ENCODE measurements at places on chromosomes 12 and 14.

- peak; percentile 48 for DNase-seq
Measured at GRCh38 chr14:70886421-70887206, 20.6 kb upstream of the PCNX1 start.

GRCh38 chr12:108333898-108334699 lies 5.0 kb downstream of the CMKLR1 start:
- DNase-seq = no peak

GRCh38 chr12:98371419-98371818 lies 144.0 kb upstream of the TMPO start:
- DNase-seq = no peak

GRCh38 chr14:101826351-101826750 lies 64.8 kb downstream of the PPP2R5C start:
- DNase-seq = no peak

DNA sequence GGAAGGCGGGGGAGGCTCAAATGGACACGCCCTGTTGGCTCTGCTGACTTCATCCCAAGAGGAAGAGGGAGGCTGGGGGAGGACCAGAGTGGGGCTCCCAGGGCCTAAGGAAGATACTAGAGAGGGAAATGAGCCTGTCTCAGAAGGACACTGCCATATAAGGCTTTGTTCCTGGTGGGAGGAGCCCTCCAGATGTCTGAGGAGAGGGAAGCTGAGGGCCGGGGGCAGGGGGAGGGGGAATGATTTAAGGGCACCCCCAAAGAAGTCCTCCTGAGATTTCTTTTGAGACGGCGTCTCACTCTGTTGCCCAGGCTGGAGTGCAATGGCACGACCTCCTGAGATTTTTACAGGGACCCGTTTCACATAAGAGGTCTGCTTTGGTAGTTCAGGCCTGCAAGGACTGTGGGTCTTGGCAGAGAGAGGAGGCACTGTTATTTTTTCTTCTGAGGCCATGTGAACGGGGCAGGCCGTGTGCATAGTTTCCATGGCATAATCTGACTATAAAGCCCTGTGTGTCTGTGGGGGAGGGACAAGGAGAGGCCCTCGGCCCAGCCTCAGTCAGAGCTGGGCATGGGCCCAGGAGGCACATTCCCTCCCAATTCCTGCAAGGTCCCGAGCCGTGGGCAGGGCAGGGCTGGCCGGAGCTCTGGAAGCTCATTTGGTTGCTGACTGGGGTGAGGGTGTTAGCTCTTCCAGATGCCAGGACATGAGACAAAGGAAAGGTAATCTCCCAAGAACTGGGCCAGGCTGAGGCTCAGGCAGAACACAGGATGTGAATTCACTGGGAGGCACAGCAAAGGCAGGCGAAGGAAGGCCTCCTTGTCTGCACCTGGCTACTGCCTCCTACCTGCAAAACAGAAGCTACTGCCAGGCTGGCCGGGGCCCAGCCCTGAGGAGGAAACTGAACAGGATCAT lies 22.2 kb upstream of the PLEKHG3 start:
- DNase-seq = no peak

- no peak for DNase-seq
Measured at GRCh38 chr12:47111392-47111778, 31.6 kb upstream of the AMIGO2 start.

GRCh38 chr12:121390856-121391255 lies 9.1 kb upstream of the RNF34 start:
- DNase-seq = no peak

GRCh38 chr14:105525326-105525725 lies 1.1 kb upstream of the TMEM121 start:
- no peak for DNase-seq

GRCh38 chr14:99596772-99597171 lies 7.2 kb downstream of the CCDC85C start:
- no peak for DNase-seq

GRCh38 chr12:124608450-124608870 lies 41.0 kb upstream of the NCOR2 start:
- DNase-seq = no peak

- DNase-seq = no peak
Measured at GRCh38 chr12:2173971-2174370, 121.2 kb downstream of the CACNA1C start.

DNA sequence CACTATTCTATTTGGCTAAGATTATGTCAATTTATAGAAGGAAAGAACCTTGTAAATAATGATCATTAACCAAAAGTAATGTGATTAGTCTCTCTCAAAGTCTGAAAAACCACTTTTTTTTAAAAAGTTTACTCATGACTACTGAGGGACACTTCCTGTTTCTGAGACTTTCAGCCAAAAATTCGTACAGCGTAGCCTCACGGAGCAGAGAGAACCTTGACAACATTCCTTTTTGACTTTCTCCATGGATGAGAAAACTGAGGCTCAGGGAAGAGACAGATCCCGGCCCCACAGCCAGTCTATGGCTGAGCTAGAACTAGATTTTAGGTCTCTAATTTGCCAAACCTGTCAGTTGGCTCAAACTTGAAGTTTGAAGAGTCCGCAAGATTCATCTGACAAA lies 68.2 kb downstream of the DAD1 start:
- no peak for DNase-seq

DNA sequence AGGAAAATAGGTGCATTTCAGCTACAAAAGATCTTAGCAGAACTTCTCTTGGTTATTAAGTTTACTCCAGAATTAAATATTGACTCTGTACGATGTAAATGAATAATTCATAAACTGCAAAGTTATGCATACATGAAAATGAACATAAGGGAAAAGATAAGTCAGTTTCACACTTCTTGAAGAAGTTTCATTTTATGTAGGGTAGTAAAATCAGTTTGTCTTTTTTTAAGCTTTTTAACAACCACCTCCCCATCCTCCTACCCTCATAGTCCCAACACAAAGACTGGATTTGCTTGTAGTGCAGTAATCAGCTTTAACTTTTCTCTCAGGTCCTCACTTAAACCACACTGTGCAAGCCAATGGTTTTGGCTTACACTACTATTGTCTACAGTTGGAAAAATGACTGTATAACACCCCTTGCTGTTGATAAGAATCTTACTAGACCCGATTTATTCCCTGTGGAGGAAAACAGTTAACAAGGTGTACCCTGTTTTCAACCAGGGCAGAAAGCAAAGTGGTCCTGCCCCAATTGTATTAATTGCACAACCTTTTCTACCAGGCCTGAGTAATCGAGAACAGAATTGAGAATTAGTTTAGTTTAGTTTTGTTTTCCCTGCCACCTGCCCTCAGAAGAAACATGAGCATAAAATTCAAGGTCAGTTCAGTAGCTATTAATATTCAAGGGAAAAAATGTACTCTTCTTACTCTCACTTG lies 44.1 kb downstream of the NIN start:
- DNase-seq = no peak

GRCh38 chr12:67758119-67758518 lies 109.6 kb downstream of the DYRK2 start:
- no peak for DNase-seq

- no peak for DNase-seq
Measured at GRCh38 chr14:85542623-85543022, 12.7 kb downstream of the FLRT2 start.

DNA sequence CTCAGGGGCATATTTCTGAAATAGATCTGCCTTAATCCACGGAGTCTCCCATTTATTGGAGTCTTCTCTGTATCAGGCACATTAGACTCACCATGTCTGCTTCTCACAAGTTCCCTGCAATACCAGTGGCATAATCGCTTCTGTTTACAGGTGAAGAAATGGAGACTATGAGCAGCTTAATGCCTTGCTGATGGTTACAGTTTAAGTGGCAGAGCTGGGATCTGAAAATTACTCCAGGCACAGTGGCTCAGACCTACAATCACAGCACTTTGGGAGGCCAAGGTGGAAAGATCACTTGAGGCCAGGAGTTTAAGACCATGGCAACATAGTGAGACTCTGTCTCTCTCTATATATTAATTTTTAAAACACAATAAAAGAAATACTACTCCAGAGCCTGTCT lies 7.3 kb upstream of the RIC8B start:
- no peak for DNase-seq

GRCh38 chr12:9856894-9857293 lies 12.3 kb downstream of the CLEC2B start:
- no peak for DNase-seq

GRCh38 chr12:119649202-119649808 lies 18.6 kb upstream of the PRKAB1 start:
- no peak for DNase-seq

- DNase-seq = no peak
Measured at GRCh38 chr14:59213368-59214315, 25.2 kb downstream of the DAAM1 start.

GRCh38 chr12:3145033-3145432 lies 67.9 kb downstream of the TSPAN9 start:
- no peak for DNase-seq

GRCh38 chr12:13472690-13473089 lies 276.2 kb downstream of the EMP1 start:
- DNase-seq = no peak

GRCh38 chr12:121590476-121591143 lies 9.8 kb upstream of the KDM2B start:
- DNase-seq = peak; percentile 48

- no peak for DNase-seq
Measured at GRCh38 chr12:10179776-10180181, 947 bp downstream of the TMEM52B start.

GRCh38 chr12:27018037-27018436 lies 3.9 kb upstream of the TM7SF3 start:
- DNase-seq = no peak

- DNase-seq = peak; percentile 70
Measured at GRCh38 chr14:65411656-65412031, 886 bp upstream of the FUT8 start.

DNA sequence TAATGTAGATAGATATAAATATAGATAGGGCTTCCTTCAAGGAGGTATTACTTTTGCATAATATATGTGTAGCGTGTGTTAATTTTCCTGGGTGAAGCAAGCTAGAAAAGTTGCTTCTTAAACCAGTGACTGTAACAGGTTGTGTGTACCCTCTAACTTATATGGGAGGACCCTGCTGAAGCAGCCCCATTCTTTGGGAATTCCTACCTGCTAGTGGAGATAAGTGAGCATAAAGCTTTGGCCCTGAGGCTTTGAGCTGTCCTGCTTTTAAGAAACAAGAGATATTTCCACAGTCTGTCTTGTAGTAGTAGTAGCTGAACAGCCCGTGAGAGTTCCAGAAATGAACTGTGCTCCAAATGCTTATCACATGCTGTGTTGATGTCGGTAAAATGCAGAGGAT lies 8.6 kb downstream of the RMST start:
- DNase-seq = no peak

GRCh38 chr12:52189376-52190174 lies 2.2 kb downstream of the KRT80 start:
- DNase-seq = no peak

DNA sequence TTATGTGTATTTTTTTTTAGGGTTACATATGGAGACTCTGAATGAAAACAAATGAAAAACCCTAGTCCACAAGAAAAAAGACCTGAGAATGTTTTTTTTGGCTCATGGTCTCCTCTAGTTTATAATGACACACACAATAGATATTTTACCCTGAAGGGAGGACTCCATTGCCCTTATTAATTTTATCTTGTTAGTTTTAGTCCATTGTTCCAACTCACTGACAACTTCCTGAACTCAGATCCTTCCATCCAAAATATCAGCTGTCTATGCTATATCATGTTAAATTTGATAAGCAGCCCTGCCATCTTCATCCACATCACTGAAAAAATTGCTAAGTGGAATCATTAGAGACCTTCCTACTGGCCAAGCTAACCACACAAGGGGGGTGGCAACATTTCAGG lies 232.1 kb downstream of the MON2 start:
- no peak for DNase-seq

- DNase-seq = no peak
Measured at GRCh38 chr12:30902596-30902995, 24.0 kb upstream of the TSPAN11 start.

DNA sequence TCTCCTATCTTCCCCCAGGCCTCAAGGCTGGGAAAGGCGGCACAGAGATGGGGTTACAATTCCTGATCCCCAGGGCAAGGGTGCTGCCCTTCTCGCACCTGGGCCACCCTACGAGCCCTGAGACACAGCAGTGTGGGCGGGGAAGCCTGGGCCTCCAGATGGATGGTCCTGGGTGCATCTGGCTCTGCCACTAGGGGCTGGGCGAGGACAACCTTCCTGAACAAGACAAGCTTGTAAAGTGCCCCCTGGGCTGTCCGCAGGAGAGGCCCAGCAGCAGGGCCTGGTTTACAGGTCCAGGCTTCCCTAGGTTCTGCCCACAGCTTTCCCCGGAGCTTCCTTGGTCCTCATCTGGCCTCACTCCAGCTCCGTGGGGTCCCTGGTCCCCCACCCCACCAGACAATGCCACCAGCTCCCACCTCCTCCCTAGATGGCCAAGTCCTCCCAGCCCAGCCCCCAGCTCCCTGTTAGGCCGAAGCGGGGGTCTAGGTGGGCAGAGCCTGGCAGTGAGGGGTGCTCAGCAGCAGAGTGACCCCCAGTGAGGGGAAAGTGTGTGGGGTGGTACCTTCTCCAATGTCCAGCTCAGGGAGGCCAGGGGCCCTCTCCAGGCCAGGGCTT lies 8.9 kb downstream of the ARL6IP4 start:
- no peak for DNase-seq

DNA sequence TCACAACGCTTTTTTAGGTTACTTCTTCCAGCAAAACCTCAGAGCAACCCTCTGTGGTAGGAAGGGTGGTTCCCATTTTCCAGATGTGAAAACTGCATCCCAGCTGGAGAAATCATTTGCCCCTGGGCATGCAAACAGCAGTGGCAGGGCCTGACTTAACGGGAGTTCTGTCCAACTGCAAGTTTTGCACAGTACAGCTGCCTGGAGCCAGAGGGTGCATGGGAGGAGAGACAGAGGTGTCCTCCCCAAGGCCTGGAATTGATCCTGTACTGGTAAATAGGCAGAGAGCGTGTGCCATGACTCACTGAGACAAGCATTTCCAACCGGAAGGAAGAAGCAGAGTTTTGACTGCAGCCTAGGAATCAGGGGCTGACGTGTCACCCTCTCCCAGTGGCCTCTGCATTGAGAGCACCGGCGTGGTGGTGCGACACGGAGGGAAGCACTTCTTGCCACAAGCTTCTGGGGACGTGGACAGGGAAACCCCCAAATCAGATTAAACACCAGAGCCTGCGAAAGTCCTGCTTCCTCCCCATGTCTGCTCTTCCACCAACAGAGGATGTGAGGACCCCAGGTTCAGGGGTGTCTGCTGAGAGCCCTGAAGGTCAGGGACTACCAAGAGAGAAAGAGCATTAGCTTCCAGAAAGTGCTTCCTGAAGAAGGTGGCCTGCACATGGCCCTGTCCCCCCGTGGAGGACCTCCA lies 19.0 kb upstream of the SERPINA4 start:
- no peak for DNase-seq

- no peak for DNase-seq
Measured at GRCh38 chr12:86331012-86331411, 74.8 kb upstream of the MGAT4C start.

DNA sequence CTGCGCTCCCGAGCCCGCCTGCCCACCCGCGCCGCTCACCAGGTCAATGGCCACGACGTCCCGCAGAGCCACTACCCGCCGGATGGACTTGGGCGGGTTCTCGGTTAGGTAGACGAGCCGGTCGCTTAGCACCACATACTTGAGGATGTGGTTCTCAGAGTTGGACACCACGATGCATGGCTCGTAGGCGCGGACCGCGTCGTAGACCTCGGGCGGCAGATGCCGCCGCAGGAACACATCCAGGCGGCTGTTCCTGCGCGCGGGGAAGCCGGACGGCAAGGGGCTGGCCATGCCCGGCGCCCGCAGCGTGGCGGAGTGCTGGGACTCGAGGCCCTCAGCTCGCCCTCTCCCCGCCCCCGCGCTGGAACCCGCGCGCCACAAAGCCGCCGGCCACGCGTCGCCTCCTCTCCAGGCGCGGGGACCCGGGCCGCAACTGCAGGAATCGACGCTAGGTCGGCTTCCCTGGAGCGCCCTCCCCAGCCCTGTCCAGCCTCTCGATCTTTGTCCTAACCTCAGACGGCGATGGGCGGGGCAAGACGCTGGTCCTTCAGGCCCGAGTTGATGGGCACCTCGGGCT lies at the start of gene C12orf56:
C12orf56 (minus strand) TSS at position 484 of the 577 bp plus-strand sequence; CDS start at position 291, 193 bp downstream.
- no peak for DNase-seq
